ENCODE measurements at places on chromosomes 12 and 14. TPM values are rescaled to one million over a fixed set of nuclear protein-coding genes. Genes with fewer than 3 reads are reported as not detected.
A peak's percentile ranks its signal among the peaks of the same experiment; 100 is the strongest.

Gene RTL1
- total RNA-seq: not detected

DNA sequence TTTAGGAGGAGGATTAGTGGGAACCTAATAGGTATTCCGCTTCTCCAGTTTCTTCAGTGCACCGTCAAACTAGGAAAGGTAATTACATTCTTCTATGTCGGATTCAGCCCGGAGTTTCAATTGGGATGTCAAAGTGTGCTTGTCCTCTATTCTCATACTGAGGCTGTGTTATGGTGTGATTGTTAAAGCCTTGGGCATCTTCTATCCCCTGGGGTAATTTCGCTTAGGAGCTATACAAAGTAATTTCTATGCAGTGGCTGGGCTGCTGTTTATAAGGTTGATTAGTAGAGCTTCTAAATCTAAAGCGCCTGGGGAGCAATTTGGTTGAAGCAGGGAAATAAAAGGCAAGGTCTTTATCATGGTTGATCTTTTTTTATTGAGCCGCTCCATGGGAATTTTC is 399.6 kb downstream of the ZFP36L1 start:
- DNase-seq: no peak

DNA sequence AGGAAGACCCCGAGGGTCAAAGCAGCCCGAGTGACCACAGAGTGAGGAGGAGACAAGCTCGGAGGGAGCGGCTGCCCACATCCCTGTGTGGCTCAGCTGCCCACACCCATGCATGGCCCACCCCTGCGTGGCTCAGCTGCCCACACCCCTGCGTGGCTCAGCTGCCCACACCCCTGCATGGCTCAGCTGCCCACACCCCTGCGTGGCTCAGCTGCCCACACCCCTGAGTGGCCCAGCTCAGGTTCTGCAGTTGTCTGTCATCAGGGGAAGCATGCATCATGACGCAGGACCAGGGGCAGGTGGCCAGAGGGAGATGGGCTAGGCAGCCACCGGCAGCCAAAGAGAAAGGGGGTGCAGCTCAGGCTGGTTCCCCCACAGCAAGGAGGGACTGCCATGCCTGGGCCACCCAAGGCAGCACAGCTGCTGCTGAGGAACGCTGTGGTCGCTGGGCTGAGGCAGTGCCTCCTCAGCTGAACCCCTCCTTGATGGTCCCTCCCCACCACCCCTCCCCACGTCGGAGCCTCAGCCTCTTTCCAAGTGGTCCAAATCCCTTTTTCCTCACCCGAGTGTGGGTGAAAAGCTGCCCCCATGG is 33.3 kb upstream of the NUDT14 start:
- no peak for DNase-seq

DNA sequence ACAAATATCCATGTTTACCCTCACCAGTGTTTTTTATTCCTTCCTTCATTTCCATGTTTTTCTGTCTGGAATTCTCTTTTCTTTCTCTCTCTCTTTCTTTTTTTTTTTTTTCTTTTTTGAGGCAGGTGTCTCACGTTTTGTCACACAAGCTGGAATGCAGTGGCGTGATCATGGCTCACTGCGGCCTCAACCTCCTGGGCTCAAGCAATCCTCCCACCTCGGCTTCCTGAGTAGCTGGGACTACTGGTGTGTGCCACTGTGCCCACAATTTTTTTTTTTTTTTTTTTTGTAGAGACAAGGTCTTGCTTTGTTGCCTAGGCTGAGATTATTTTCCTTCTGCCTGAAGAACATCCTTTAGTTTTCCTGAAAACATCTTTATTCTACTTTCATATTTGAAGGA is 15.0 kb upstream of the AMIGO2 start:
- DNase-seq: no peak

GRCh38 chr12:19945559-19946435 is 422.5 kb upstream of the PDE3A start:
- DNase-seq: no peak

GRCh38 chr12:29133181-29133580 is 15.9 kb upstream of the FAR2 start:
- no peak for DNase-seq

Gene NFE2
- 0.68 TPM for total RNA-seq

GRCh38 chr14:55412676-55413075 is 1.0 kb upstream of the ATG14 start:
- DNase-seq: no peak

Gene TDG
- total RNA-seq: 7.0 TPM

Gene KCNC2
- 0.08 TPM for total RNA-seq

Gene FBXO34
- total RNA-seq: 5.8 TPM

Gene AACS
- 3.6 TPM for total RNA-seq

DNA sequence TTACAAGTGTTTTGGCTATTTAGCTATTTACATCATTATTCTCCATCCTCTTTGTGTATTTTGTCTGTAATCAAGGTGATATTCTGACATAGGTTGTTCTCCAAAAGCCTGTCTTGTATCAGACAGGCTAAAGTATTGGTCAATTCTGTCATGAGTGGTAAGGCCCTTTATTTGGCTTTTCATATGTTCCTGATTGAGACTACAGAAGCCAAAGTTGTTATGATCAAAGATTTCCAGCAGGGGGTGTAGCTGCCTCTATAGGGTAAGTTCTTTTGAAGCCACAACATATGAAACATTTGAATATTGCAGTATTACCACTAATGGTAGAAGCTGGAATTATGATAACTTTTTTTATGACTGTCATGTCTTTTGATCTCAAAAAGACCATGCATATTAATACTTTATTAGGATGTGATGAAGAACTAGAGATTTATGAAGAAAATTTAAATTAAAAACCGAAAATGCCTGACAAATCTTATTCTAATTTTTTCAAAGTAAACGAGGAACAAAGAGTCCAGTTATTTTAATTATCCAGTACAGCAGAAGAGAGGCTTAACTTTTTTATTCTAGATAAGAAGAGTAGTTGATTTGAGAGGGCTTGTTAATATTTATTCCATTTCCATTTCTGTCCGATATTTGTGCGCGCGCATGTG is 3.4 kb upstream of the ARHGAP5 start:
- peak; percentile 46 for DNase-seq

DNA sequence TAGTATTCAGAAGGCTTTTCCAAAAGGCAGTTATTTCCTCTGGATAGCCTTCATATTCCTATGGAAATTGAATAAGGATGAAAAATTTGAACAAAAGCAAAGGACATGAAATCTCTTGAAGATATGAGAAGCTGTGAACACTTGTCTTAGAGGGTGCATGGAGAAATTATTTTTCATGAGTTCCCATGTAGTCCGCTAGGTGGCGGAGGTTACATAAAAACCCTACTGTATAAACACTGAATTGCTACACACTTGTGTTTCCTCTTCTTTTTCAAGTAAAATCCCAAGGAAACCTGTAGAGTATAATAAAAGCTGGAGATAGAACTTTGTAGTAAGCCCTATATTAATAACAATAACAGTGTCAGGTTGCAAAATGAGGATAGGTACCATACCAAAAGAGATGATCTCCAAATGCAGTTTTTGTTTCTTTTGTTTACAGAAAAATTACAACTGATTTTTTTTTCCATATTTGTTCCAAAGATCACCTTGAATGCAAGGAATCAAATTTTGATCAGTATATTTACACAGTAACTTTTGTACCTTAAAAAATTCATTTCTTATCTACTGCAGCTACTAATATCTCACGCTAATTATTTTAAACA is 37.8 kb upstream of the OR4E1 start:
- DNase-seq: no peak

- DNase-seq: no peak
Observed at GRCh38 chr12:76952995-76953394, 74.2 kb upstream of the CSRP2 start.

GRCh38 chr14:71525663-71526221 is 406.5 kb upstream of the RGS6 start:
- no peak for DNase-seq

DNA sequence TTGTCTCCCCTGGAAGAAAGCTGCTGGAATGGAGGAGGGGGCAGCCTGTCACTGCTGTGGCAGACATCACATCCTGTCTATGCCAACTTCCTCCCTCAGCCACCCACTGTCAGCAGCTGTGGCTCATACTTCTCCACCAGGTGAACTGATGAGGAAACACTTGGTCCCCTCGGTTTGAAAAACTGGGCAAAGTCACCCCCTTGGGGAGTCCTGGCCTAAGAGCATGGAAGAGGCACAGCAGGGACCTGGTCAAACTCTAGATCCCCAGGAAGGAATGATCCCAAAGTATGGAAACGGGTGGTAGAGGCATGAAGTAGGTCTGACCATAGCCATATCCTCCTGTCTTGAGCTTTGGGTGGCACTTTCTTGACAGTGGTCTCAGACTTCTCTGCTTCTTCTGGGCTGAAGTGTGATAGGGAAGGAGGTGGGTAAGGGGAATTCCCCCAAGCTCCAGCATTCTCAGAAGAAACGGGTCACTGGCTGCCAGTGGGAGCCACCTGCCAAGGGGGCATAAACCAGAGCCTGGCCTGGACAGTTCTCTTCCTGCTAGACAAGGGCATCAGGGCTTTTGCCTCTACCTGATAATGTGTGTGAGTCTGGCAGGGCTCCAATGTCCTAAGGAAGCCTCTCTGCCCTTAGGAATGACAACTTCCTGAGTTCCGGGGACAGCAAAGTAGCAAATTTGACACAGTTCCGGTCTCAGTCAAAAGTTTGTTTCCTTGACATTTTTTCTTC is 36.0 kb downstream of the FMNL3 start:
- no peak for DNase-seq

Gene GYS2
- total RNA-seq: 40.9 TPM

Gene GALNT6
- total RNA-seq: 1.7 TPM

DNA sequence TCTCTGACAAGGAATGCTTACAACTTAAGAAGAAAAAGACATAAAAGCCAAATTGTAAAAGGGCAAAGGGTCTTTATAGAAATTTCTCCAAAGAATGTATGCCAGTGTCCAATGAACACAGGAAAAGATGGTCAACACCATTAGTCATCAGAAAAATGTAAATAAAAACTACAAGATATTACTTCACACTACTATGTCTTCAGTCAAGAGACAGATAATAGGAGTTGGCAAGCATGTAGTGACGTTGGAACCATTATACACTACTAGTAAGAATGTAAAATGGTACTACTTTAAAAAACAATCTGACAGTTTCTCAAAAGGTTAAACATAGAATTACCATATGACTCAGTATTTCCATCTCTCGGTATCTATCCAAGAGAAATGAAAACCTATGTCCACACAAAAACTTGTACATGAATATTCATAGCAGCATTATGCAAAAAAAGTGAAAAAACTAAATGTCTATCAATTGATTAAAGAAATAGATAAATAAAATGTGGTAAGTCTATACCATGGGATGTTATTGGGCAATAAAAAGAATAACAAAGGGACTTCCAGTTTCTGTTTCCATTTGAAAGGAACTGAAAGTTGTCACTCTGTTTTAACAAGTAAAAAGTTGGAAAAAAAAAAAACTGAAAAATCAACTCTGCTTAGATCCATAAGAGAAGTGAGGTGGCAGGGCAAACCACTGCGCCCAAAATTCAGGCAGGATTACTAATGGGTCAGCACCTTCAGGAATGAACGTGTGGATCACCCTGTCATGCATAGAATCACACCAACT is 69.8 kb downstream of the ALG10B start:
- DNase-seq: no peak

Gene NANOG
- total RNA-seq: 0.70 TPM

- DNase-seq: no peak
Observed at GRCh38 chr12:115375186-115375991, 691.4 kb upstream of the TBX3 start.

DNA sequence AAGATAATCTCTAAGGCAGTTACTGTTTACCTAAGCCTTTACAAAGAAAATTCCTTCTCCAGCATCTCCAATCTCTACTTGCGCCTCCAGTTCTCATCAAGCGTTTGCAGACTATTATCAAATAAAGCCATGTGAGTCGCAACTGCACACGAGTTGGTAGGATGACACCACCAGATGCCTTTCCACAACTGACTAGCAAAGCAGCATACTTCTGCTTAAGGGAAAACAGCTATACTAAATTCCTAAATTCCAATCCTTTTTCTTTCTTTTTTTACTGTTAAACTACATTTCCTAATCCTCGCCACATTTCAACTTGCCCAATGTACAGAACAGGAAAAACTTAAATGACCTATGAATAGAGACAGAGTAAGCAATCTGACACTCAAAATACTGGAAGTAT is 166.7 kb downstream of the ITPR2 start:
- no peak for DNase-seq

Gene KRT82
- total RNA-seq: not detected

GRCh38 chr12:8157484-8158198 is 826 bp downstream of the ZNF705A start:
- no peak for DNase-seq

GRCh38 chr12:120630104-120630892 is 10.1 kb upstream of the CABP1 start:
- no peak for DNase-seq

GRCh38 chr14:87184180-87184579 is 808.8 kb downstream of the GALC start:
- DNase-seq: no peak

DNA sequence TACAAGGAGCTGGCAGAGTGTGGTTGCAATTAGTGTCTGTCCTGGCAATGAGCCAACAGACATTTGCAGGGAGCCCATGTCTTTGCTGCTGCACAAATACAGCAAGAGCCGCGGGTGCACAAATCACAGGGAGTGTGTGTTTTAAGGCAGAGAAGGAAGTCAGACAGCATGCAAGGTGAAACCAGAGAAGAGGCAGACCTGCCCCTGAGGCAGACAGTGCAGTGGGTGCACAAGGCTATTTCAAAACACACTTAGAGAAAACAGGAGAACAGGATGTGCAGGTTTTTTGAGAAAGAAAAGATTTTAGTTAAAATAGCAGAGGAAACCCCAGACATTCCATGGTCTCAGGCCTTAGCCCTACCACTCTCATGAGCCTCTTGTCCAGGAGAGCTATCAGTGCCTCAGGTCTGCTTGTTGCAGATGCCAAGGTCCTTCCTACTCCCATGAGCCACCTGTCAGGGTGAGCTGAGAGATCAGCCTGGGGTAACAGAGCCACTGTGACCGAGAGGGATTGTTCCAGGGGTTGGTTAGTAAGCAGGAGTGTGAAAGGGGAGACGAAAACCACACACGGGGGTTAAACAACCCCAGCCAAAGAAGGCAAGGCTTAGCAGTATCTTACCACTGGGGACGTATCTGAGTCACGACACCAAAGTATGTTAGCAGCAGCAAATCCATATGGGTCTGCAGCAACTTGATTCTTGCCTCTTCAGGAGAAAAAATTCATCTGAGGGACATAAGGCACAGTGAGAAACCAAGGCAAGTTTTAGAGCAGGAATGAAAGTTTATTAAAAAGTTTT is 78.1 kb downstream of the C14orf132 start:
- no peak for DNase-seq

Gene TAS2R19
- 0.78 TPM for total RNA-seq

Gene GLT8D2
- 0.43 TPM for total RNA-seq

DNA sequence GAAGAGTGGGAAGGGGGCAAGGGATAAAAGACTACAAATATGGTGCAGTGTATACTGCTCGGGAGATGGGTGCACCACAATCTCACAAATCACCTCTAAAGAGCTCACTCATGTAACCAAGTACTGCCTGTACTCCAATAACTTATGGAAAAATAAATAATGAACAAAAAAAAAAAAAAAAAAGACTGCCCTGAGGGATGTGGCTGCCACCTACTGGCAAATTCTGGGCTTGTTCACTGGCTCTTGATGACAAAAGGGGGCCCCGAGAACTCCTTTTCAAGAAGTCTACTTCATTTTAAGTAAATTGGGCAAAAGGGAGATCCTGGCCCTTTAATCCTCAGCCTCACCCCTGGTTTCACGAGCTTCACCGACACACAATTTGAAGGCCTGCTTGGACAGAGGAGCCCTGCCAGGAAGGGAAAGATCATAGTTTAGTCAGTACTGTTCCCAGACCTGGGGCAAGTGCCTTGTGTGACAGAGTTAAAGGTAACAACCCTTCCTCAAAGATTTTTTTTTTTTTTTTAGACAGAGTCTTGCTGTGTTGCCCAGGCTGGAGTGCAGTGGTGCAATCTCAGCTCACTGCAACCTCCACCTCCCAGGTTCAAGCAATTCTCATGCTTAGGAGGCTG is 26.1 kb upstream of the STAC3 start:
- DNase-seq: no peak
